ENCODE measurements at places on chromosomes 1 and 21.

DNA sequence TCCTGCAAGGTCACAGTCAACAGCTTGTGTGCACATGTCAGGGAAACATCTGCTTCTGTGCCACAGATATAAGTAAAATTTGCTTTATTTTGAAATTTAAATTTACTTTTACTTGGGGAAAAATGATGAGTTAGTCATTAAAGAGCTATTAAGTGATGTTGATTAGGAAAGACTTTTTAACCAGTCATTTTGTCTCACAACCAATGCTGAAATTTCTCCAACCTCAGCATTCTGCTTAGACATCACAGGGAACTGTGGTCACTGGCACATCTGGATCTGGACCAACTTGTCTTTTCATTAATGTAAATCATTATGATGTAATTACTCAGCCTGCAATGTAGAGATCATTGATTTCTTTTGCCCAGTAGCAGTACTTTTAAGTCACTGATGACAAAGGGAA lies 301.0 kb downstream of the TTLL7 start:
- DNase-seq = no peak

GRCh38 chr1:175127565-175127964 lies 59.9 kb downstream of the TNN start:
- DNase-seq = no peak

DNA sequence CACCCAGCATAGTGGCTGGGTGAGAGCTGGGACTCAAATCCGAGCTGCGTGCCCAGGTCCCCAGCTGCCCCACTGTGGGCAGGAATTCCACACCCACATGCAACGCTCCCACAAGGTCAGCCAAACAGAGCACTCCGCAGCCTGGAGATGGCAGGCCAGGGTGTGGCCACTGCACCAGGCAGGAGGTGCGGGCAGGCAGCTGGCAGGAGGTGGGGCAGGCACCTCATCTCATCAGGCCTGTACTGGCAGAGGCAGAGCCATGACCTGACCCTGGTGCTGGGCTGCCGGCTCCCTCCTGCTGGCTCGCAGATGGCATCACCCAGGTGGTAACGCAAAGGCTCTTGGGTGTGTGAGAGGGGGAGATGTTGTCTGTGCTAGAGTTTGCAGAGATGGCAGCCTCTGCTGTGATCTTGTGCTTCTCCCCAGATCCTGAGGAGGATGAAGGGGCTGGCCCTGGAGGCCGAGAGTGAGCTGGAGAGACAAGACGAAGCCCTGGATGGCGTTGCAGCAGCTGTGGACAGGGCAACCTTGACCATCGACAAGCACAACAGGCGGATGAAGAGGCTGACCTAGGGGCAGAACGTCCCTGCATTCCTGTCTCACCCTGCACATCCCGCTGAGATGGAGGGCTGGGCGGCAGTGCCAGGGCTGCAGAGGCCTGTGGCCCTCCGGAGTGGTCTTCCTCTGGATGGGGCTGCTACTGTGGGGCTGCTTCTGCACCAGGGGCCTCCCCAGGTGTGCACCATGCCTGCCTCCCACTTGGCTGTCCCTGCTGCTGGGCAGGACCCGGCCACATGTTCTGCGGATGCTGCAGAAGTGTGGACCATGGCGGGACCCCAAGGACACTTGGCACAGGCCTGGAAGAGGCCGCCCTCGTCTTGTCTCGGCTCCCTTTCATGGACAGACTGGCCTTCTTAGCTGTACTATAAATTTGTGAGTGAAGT lies 35.1 kb upstream of the PRSS38 start:
- DNase-seq = no peak

DNA sequence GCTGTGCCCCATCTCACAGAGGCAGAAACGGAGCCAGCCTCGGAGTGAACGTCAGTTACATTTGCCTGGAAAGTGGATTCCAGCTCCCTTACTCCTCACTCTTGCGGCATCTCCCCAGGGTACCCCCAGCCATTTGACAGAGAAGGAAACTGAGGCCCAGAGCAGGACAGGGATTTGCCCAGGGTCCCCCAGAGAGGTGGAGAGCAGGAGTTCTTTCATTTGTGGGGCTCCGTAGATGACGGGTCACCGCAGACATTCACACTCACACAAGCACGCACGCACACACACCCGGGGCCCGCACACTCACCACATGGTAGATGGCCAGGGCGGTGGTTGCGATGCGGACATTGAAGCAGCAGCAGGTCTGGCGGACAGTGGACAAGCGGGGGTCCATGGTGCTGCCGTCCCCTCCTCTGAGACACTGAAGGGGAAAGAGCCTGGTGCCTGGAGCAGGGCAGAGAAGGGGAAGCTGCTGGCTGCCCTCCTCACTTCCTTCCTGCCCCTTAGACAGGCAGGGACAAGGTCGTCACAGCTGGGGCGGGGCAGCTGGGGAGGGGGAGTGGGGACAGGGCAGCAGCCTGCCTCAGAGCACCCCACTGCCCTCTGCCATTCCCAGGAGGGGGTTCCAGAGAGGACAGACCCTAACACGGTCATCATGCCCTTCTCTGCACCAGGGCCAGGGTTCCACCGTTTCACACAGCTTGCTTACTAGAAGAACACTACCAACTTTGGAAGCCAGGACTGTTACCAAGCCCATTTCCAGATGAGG lies at the start of gene LAPTM5:
Gene LAPTM5, minus strand, starts transcription at position 423 of the 769 bp plus-strand sequence. Its CDS starts 29 bp downstream, at position 394.
- DNase-seq = no peak

- DNase-seq = no peak
Observed at GRCh38 chr1:200699871-200700270, 30.2 kb upstream of the DDX59 start.

GRCh38 chr1:21451981-21452411 lies 12.1 kb downstream of the NBPF3 start:
- no peak for DNase-seq

GRCh38 chr1:32786856-32787255 lies 30.3 kb downstream of the YARS1 start:
- no peak for DNase-seq

DNA sequence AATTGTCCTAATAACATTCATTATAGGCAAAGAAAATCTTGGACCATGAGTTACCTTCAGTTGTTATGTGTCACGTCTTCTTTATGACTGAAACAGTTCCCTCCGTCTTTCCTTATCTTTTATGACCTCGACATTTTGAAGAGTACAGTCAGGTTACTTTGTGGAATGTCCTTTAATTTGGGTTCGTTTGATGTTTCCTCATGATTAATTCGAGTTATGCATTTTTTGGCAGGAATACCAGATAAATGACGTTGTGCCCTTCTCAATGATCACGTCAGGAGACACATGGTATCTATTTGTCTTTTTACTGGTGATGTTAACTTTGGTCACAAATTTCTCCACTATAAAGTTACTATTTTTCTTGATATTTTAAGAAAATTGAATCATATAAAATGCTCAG lies 17.3 kb upstream of the KLF17 start:
- DNase-seq = no peak

DNA sequence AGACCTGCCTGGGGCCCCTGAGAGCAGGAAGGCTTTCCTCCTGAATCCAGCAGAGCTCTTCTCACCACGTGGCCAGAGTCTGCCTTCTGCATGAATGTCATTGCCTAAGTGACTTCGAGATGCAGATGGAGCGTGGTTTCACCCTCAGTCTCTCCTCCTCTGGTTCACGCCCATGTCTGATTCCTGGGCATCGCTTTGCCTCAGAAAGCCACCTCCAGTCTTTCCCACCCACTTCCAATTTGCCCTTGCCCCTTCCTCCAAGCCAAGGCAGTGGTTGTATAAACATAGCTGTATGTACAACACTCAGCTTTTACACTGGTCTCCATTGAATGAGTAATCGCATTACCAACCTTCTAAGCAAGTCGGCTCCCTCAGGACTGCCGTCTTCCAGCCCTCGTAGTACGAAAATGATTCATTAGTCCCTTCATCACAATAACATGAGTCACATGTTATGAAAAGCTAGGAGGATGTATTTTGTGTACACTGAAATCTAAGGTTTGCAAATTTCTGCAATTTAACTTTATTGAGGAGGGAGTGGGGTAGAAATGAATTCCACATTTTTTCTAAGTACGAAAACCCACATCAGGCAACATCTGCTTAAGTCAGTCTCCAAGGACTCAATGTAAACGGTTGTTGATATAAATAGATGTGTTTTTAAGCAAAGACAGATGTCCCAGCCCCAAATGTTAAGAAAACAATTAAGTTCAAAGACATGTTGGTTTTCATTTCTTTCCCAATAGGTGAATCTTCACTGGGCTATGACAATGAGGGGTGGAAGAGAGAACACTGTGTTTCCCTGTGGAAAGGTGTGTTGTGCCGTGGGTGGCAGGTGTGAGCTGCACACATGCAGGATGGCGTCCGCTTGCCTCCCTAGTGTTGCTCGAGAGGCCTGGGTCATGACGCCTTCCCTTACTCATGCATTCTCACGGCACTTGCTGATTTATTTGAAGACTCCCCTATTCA lies 32.3 kb upstream of the ETS2 start:
- no peak for DNase-seq

DNA sequence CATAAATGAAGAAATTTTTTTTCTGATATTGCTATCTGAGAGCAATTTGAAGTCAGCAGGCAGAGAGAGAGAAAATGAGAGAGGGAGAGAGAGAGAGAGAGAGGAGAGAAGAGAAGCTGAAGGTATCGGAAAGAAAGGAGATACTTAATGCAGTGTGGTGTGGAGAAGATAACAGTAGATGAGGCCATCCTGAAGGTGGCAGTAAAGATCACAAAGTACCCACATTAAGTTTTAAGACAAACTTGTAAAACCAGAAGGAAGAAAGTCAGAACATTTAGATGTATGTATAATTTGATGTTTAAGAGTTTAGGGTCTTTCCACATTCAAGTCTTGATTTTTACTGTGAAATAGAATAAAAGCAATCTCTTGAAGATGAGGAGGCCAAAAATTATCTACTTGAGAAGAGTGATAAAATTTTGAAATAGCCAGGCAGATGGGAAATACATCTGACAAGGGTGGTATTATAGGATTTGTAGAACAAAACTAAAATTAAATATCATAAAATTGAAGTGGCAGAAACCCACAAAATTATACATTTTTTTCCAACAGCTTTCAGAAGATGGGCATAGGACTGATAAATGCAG lies 1753.4 kb downstream of the MRPL39 start:
- DNase-seq = no peak

GRCh38 chr1:196385109-196385508 lies 223.1 kb downstream of the KCNT2 start:
- no peak for DNase-seq

GRCh38 chr1:20322081-20322824 lies 31.6 kb downstream of the VWA5B1 start:
- no peak for DNase-seq

GRCh38 chr1:24558902-24559791 lies 3.3 kb downstream of the NCMAP start:
- no peak for DNase-seq

- no peak for DNase-seq
Observed at GRCh38 chr1:234427950-234428646, 50.9 kb downstream of the TARBP1 start.

DNA sequence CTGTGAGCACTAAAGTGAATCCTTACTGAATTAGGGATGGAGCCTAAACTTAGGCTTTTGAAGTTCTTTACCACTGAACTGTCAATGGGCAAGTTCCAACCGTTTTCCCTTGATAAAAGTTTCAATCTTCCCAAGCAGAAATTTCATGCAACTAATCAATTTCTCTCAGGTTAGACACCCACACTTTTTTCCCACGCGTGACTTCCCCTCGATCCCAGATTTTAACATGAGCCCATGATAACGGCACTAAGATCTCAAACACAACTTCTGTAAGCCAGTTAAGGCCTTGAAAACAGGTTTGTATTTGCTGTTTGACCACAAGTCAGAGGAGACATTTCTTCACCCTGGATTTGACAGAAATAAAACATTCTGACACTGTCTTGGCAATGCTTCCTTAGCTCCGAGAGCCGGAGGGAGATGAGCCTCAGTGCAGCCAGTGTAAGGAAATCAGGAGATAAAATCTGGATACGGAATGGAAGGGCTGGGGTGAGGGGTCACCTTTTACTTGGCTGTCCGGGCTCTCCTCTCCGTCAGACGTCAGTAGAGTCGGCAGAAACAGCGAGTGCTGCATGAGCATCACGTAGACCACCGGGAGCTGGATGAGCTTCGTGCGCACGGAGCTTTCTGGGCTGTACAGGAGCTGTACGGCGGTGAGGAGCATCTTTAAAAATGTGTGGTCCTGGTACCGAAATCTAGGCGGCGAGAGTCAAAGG lies 39.7 kb downstream of the MRAP start:
- DNase-seq = no peak

GRCh38 chr1:201090541-201090940 lies 21.7 kb downstream of the CACNA1S start:
- DNase-seq = no peak

DNA sequence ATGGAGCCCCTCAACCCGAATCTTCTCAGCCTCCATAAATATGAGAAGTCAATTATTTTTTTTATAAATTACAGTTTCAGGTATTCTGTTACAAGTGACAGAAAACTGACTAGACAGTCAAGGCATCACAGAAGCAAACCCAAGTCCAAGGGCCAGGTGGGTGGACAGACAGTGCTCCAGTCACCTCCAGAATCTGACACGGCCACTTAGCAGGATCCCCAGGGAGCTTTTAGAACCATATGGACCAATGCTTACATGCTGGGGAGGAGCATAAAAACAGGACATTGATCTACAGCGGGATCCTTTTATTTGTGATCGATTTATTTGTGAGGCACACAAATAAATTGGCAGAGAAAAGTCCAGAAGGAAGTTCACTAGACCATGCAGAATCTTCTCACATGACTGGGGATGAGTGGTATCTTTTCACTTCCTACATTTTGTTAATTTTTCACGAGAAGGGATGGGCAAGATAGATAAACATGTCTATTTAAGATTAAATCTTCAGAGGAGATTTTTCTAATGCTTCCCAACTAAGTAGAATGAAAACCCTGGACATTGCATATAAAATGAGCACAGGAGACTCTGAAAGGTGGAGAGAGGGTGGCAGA lies 15.0 kb downstream of the ZNF496 start:
- no peak for DNase-seq

- no peak for DNase-seq
Observed at GRCh38 chr1:88341447-88341846, 342.6 kb upstream of the PKN2 start.

GRCh38 chr1:224517171-224517570 lies 82.6 kb upstream of the WDR26 start:
- no peak for DNase-seq

DNA sequence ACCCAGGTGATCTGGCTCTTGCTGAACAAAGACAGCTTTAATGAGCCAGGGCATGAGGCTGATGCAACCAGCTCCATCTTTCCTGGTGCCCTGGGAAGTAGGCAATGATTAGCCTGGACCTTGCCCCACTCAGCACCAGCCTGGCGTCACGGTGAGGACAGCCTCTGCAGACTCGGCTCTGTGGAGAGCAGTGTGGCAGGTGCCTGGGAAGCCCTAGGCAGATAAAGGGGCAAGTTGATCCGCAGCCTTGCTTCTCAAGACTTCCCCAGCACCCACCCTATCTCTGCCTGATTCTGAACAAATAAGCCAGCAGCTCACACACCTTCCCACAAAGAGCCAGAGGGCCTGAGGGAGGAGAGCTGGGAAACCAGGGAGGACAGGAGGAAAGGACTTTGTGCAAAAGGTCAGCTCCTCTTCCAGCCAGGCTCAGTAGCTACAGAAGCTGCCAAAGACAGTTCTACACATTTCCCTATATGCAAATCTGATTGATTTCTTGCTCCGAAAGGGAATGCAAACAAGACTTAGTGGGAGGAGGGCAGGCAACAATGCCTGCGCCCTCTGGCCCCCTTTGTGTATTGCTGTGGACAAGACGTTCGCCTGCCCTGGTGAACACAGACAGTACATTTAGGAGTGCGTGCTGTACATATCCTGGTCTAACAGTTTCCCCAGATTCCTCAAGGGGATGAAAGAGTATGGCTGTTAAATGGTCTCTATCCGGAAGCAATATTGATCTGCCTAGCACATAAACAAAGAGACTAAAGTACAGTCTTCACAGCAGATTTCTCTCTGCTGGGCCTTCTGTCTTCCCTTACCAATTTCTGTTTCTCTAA lies 63.8 kb downstream of the BCAR3 start:
- no peak for DNase-seq

GRCh38 chr1:924656-925560 lies 1.2 kb downstream of the SAMD11 start:
- no peak for DNase-seq
